IMR-90 (cell line): ENCODE measurements at places on chromosomes 12 and 14. TPM values are rescaled to one million over a fixed set of nuclear protein-coding genes. Genes with fewer than 3 reads are reported as not detected.

DNA sequence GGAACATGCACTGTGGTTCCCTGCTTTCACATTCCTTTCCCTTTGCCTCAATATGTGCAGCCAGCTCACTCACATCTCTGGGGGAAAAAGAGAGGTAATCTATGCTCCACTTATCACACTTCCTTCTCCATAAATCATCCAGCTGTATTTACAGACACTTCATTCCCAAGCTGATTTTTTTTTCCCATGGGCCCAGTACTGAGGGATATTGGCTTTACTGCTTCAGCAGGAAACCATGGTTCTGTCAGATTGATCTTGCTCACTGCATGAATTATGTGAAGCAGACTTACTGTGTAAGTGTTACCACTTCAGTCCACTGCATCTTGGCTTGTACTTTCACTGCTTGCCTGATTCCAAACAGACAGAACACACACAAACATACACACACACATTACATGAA is 555.6 kb downstream of the CCER1 start:
- no peak overlapping the region for H3K4me3 ChIP-seq
- no peaks in the 10 kb centered on the region for H3K4me1 ChIP-seq
- H3K36me3 ChIP-seq, result no peaks in the 10 kb centered on the region
- no peak overlapping the region for H3K27ac ChIP-seq

DNA sequence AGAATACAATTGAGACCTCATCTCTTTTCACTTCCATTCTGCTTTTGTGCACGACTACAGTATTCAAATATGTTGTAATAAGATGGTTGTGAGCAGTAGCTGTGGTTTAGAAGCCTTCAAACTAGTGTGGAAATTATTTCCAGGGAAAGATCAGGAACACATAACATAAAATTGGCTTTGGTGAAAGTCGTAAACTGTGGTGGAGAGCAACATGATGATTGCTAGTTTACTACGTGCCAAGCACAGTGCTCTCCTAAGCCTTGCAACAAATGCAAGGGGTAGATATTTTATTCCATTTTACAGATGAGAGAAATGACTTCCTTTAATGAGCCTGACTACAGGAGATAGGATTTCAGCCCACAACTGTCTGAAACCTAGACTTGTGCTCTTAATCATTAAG is 172.4 kb upstream of the LMNTD1 start:
- H3K36me3 ChIP-seq, result no peaks in the 10 kb centered on the region
- no peak overlapping the region for H3K4me3 ChIP-seq
- no peak for DNase-seq
- H3K4me1 ChIP-seq, result no peaks in the 10 kb centered on the region; the same call in 1 of the 2 replicates
- H3K27ac ChIP-seq, result no peak overlapping the region

DNA sequence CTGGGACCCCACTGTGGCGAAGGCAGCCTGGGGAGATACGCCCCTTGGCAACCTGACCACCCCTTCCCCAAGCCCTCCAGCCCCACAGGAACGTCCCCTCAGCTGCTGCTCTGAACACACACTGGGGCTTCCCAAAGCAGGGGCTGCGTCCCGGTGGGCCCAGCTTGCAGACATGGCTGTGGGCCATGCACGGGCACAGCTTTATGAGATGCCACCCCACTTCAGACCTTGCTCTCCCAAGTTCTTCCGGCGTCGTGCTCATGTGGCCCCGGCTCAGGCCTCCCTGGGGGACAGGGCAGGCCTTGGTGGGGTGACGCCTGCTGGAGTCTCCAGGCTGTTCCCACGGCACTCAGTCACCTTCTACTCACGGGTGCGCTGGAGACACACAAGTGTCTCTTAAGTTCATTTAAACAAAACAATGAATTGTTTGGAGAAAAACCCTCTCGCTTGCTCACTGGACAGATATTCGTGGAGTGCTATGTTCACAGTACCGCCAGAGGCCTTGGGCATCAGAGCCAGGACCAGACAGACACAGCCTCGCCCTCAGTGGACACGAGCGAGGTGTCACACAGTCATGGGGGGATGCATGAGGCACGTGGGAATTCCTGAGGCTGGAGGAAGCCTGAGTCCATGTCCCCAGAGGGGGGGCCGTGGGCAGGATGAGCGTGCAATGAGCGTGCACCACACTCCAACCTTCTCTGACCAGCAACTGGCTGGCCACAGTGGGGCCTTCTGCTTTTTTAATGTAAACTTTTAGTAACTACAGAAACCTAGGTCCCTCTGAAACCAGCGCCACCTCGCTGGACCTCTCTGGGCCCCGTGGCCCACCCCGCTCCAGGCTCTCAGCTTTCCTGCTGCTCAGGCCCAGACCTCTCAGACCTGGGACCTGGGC is 4.3 kb downstream of the GALNT9 start:
- peaks cover 11% of the 10 kb centered on the region; the same call in 1 of the 2 replicates for H3K27me3 ChIP-seq
- H3K4me3 ChIP-seq, result no peak overlapping the region
- peak; percentile 8 for DNase-seq
- no peak overlapping the region for H3K27ac ChIP-seq
- no peaks in the 10 kb centered on the region for H3K36me3 ChIP-seq

DNA sequence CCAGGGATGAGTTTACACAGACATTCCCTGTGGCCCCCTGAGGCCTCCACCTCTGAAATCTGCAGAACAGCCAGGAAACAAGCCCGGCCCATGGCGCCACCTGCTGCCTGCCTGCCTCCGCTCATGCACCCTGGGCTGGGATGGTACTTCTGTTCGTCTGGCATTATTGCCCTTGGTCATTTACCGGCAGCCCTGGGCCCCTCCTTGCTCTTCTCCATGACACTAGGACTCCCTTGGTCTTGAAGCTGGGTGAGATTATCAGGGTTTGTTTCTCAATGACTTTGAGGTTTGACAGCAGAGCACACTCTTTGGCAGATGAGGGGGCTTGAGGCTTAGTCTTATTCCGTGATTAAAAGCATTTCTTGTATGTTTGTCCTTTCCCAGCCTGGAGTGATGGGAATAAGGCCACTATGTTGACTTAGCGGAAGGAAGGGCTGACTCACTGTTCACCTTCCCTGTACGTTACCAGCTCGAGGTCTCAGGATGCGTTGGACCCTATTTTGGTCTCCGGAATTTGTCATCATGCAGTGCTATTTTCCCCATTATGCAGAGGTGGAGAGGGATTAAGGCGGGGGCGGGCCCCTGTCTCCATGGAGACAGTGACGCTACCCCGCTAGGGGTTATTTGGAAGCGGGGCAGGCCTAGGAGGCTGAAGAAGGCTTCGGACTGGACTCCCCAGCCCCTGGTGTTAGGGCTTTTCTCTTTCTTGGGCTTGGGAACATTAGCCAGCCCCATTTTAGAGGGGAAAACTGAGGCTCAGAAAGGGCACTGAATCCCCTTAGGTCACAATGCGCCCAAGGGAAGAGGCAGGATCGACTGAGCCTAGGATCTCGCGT is 706 bp upstream of the PEX5 start:
- peaks cover 4% of the 10 kb centered on the region for H3K36me3 ChIP-seq
- DNase-seq, result peak; percentile 82
- peak overlapping the region; percentile 69 for H3K4me3 ChIP-seq
- H3K4me1 ChIP-seq, result peaks cover 7% of the 10 kb centered on the region

CLEC4C gene
- total RNA-seq, result not detected in 2 replicates
